ENCODE measurements at places on chromosomes 3 and 15.

DNA sequence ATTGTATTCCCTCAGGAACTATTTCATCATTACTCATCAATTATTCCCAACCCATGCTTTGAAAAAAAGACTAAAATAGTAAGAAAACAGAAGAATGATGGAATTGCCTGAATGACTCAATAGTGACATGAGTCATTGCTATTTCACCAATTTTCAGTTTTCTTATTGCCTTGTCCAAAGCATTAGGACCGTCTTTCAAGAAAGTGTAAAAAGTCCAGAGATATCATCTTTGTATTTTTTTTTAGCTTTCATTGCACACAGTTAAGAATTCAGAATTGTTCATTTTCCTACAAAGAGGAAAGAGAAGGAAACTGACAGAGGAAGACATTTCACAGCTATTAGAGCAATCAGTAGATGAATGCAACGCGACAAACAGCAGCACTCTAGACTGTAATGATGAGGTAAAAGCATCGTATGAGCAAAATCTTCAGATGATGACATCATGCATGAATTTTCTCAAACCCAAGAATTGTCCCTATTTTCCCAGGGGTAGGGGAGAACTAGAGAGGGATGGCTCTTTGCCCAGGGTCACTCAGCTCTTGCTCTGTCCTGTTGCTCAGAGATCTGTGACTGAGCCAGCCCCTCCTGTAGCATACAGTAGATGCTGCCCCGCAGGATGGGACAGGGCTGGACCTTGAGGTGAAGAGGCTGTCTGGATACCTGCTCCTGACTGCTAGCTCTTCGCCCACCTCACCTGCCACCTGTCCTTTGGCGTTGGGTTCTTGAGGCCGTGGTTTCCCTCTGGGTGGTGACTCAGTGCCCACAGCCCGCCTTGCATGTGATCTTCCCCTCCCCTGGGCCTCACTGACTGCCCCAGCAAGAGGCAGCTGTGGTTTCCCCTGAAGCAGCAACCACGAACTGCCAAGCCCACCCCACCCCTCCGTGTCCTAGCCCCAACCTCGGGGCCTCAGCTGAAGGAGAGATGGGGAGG is 84.8 kb downstream of the PPCDC start:
- no peak for DNase-seq

GRCh38 chr3:28973609-28974008 is 307.3 kb upstream of the RBMS3 start:
- no peak for DNase-seq

DNA sequence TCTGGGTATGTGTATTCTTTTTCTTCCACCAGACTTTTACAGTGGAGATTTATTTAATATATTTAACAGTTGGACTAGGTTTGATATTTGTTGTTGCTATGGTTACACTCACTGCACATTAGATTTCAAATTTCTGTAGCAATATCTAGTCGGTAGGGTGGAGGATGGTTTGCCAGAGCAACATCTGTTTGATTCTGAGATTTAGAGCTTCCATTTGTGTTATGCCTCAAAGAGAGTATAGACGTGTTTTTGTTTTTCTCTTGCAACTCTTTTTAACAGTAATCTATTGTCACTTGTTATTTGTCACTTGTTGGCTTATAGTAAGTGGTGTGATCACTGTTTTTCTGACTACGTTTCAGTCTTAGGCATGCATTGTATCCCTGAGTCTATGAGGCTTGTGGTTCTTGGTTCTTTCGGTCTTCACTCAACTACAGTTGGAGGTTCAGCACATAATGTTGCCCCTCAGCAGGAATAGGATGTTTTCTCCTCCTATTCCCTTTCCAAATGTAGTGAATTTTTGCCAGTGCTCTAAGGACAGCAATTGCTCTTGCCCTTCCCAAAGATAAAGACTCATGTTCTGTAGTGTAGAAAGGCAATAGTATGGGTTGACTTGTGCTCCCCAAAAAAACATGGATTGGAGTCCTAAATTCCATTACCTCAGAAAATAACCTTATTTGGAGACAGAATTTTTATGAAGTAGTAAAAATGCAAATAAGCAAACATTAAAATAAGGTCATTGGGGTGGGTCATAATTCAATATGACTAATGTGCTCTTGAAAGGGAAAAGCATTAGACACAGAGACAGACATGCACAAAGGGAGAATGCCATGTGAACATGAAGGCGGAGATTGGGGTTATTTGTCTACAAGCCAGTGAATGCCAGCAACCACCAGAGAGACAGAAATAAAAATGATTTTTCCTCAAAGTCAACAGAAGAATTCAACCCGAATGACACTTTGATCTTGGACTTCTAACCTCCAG is 692.1 kb downstream of the DIPK2A start:
- DNase-seq = no peak

- no peak for DNase-seq
Measured at GRCh38 chr3:144381607-144382006, 410.0 kb downstream of the DIPK2A start.

GRCh38 chr15:82810890-82811426 is 1.5 kb downstream of the WHAMM start:
- DNase-seq = no peak

DNA sequence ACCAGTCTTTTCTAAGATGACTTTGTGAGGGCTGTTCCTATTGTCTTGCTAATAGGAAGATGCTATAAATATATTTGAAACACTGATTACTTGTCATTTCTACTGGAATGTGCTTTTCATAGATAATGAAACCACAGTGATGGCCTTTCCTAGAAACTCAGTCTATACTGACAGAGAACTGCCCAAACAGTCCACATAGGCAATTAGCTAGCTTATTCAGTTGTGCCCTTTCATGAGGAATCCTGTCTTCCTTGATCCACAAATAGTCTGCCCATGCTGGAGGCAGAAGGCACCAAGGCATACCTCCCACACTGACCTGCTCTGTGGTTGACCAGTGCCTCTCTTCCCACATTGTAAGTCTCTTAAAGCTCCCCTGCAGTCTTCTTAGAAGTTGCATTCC is 135.9 kb downstream of the CMSS1 start:
- no peak for DNase-seq

DNA sequence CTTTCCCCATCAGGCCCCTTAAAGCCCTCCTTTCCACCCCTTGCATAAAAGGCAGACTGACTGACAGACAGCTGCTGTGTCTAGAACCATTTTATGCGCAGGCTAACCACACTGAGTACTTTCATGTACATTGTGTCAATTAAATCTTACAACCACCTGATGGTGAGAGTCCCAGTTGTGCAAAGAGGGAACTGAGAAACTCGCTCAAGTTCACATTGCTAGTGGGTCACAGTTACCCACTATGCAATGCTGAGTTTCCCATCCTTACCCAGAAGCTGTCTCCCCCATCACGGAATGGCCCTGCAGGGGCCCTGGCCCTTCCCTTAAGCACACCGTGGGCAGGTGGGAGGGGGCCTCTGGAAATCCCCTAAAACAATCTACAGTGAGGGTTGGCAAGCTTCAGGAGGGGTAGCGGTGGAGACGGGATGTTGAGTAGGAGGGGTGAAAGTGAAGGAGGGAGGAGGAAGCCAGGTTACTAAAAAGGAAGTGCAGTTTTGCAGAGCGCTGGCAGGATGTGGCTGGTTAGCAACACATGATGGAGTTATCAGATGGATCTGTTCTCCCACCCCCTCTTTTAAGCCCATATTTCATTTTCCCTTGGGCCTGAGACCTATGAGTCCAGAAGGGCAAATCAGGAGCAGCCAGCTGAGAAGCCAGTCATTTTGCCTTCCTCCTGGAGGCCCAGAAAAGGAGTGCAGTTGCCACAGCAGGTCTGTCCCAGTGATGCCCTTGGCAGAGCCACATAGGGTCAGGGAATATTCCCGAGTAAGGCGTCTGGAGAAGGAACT is 30.0 kb downstream of the STARD5 start:
- DNase-seq = no peak

GRCh38 chr3:189298469-189299375 is 127.0 kb downstream of the TPRG1 start:
- DNase-seq = no peak

DNA sequence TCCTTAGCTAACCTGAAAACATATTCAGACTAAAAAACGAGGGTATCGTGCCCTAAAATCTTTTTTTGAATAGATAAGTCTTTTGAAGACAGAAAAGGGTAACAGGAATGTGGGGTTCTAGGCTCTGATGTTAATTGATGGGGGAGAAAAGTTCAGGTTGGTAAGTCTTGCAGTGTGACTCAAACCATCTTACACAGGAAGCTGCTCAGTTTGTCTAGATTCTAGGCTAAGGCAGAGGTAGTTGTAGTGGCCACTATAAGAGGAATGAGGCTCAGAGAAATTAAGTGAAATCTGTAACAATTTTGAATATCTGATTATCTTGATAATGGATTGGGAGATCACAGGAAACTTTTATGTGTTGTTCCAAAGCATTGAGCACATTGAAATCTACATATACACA is 267.9 kb downstream of the PDCD6IP start:
- no peak for DNase-seq

DNA sequence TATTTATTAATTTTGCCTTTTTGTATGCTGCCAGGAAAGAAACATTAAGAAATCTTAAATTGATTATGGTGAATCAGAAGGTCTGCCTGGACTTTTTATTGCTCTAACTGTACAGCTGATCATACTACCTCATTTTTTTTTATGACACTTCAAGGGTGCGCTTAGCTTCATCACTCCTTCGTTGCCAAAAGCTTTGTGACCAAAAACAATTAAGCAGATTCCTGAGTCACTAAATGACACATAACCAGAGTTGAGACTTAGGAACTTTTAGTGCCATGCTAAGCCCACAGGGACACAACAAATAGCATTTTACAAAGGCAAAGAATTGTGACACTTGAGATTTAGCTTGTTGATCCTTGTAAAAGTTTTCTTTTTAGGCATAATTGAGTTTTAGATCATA is 4.9 kb downstream of the ADIPOQ start:
- no peak for DNase-seq

GRCh38 chr3:114393367-114394072 is 99.7 kb downstream of the TIGIT start:
- no peak for DNase-seq

DNA sequence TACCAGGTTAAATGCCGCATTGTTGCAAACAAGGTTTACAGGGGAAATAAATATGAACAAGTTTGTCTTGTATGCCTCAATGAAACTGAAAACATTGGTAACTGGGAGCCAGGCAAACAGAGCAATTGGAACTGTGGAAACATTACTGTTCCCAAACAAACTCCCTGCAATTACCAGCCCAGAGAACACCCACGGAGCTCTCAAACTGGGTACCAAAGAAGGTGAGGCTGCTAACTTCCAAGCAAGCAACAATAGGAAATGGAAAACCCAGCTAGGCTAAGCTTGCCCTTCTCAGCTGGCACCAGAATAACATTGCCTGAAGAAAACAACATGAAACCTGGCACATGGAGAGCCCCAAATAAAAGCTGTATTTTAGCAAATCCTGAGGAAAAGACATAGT is 218.9 kb upstream of the THRB start:
- DNase-seq = no peak

DNA sequence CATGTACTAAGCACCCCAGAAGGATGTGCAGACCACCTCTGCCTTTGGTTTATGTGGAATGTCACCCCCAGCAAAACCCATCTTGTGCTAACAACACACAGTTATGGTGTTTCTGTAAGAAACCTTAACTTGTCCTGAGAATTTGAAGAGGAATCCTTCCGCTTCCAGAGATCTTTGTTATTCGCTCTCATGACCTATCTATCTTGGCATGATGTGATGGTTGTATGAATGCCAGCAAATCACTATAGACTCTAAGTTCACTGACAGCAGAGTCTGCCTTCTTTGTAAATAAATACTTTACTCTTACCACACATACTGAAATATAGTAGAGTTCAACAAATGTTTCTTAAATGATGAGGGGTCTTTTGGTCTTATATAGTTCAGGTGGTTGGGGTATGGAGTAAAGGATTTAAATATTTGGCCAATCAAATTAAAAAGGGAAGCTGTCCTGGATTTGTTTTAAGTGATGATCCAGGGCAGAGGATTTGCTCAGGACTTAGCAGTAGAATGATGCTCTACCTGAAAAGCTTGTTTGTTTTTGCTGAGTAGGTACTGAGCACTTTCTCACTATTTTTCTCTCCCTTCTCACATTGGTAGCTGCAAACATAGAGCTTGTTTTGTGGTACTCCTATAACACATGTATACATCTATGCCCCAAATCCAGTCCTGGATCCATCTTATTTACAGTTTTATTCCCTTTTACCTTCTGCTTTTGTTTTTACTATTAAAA is 27.9 kb upstream of the RTP1 start:
- no peak for DNase-seq

GRCh38 chr3:67691207-67691606 is 36.8 kb upstream of the SUCLG2 start:
- DNase-seq = no peak

GRCh38 chr15:90667073-90667754 is 49.9 kb upstream of the BLM start:
- DNase-seq = no peak

GRCh38 chr3:140974900-140975299 is 33.3 kb downstream of the SLC25A36 start:
- no peak for DNase-seq

All from nucleus accumbens (tissue), 56 donors.